Activated T-cell treated with anti-CD3 and anti-CD28 coated beads, Interleukin-2, amount 50 U/mL, for 1 hour (primary cell): ENCODE measurements at places on chromosomes 7 and 10.

DNA sequence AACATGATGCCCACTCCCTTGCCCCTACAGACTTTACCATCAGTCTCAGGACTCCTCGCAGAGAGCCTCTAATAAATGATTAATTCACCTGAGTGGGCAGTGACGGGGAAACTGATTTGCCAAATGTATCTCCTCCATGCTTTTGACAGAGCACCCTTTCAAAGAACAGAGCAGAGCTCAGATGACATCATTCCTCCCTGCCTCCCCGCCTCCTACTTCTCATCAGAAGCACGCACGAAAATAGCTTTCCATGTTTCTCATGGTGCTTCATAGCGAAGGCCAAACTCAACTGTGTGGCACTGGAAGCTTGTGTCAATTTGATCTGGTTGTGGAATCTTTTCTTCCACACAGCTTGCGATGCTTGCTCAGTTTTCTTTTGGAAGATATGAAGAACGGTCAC is 442.5 kb downstream of the RPS24 start:
- DNase-seq, result no peak

- DNase-seq, result peak; percentile 28
These were observed 37.7 kb downstream of the CDK13 start for GRCh38 chr7:39987641-39988347.

GRCh38 chr10:17073725-17074540 is 55.7 kb downstream of the CUBN start:
- no peak for DNase-seq

- DNase-seq, result no peak
These were observed 14.0 kb downstream of the NACAD start for GRCh38 chr7:45074528-45075354.

DNA sequence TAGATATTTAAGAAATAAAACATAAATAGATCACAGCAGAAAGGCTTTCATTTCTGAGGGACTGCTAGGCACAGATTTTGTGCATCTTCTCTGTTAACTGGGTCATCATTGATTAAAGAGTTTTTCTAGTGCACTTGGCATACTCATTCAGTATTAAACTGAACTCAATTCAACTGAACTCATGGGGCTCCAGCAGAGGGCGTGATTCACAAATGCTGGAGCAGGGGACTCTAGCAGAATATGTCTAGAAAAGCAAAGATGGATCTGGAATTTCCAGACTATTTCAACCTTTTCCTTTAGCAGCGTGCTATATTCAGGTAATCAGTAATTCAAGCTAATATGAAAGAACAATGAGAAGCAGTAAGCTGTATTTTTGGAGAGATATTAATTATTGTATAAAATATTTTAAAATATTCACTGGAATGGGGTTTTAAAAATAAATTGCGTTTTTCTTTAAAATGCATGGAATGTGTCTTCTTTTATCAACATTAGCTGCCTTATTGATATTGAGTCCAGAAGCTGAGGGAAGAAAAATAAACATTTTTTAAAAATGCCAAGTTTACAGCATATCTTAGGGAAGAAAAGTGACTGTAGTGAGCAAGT is 296.8 kb upstream of the CACNA2D1 start:
- no peak for DNase-seq

- DNase-seq, result no peak
These were observed 159.7 kb downstream of the ADK start for GRCh38 chr10:74310652-74311257.

DNA sequence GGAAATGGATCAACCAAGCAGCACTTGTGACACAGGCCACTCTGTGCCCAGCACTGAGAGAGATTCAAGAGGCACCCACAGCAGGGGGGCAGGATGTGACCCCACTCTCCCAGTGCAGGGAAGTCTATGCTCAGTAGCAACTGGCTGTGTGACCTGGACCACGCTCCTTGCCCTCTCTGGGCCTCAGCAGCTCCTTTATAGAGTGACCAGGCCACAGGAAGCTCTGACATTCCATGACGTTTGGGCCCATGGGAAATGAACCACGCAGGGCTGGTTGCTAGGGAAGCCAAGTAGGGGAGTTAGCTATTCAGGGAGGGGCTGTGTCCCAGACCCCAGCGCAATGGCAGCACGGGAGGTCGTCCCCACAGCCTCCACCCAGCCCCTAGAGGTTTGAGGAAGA is 232.6 kb downstream of the USP6NL start:
- DNase-seq, result no peak

- DNase-seq, result no peak
These were observed 503.8 kb downstream of the INHBA start for GRCh38 chr7:41199136-41199535.

GRCh38 chr10:101221963-101222531 is 7.2 kb downstream of the LBX1 start:
- DNase-seq, result no peak

GRCh38 chr10:116538456-116538855 is 7.3 kb upstream of the PNLIP start:
- no peak for DNase-seq

DNA sequence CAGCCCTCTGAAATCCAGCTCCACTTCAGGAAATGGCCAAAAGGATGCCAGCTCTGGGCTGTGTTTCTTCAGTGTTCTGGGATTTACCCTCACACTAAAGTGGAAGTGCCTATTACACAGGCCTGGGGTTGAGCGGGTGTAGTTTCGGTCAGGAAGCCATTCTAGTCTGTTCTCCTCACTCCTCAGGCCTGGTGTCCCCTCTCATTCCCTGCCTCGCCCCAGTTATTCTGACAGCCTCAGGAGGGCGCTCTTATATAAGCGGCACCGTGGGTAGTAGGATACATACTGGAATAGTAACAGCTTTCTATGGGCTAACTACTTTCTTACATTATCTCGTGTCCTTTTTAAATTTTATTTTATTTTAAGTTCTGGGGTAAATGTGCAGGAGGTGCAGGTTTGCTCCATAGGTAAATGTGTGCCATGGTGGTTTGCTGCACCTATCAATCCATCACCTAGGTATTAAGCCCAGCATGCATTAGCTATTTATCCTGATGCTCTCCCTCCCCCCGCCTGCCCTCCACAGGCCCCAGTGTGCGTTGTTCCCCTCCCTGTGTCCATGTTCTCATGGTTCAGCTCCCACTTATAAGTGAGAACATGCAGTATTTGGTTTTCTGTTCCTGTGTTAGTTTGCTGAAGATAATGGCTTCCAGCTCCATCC is 12.2 kb upstream of the LGI1 start:
- DNase-seq, result no peak

DNA sequence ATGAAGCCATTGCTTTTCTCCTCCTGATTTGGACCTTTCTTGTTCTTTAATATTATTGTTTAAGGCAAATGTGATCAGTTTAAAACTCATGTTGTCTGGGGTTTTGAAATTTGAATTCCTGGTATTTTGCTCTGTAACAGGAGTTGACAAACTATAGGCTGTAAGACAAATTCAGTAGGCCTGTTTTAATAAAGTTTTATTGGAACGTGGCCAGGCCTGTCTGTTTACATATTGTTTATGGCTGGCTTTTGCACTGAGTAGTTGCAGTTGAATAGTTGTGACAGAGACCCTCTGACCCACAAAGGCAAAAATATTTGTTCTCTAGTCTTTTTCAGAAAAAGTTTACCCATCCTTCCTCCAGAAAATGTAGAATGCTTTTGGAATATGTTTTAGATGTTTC is 29.8 kb downstream of the STARD3NL start:
- no peak for DNase-seq

GRCh38 chr7:87704590-87704989 is 76.4 kb downstream of the RUNDC3B start:
- no peak for DNase-seq

- no peak for DNase-seq
These were observed 730.0 kb upstream of the IGFBP3 start for GRCh38 chr7:46651070-46651469.

- DNase-seq, result no peak
These were observed 502 bp downstream of the PRKRIP1 start for GRCh38 chr7:102396710-102397019.

- no peak for DNase-seq
These were observed 313.1 kb downstream of the CALN1 start for GRCh38 chr7:72098807-72099580.

- DNase-seq, result no peak
These were observed 181.5 kb upstream of the PODXL start for GRCh38 chr7:131737746-131738465.

- DNase-seq, result no peak
These were observed 43.1 kb downstream of the CREB3L2 start for GRCh38 chr7:137958470-137959431.

DNA sequence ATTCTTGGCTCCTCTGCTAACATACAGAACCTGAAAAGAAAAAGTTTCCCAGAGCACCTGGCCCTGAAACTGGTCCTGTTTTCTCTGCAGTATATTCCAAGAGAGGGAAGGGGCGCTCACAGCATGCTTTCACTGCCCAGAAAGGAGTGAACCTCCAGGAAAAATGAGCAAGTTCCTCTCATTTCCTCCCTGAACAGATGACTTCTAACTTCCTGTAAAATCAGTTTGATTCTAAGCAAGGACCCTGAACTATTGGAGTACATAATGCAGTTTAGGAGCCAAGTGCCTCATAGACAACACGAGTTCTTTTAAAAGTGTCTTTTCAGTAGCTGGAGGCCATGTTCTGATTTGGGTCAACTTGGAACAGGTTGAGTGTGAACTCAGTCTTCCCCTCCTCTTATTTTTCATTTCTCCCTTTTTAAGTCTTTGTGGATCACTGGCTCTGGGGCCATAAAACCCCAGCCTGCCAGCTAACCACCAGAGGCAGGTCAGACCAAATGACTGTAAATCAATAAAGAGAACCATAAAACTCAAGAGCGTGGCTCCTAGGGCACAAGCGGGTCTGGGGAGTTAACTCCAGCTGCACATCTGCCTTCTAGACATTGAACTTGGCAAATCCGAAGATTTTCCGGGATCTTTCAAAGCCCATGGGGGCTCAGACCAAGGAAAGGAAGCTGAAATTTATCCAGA is 5.9 kb upstream of the LRRC18 start:
- no peak for DNase-seq

GRCh38 chr7:50346545-50347497 is 42.3 kb downstream of the IKZF1 start:
- no peak for DNase-seq

DNA sequence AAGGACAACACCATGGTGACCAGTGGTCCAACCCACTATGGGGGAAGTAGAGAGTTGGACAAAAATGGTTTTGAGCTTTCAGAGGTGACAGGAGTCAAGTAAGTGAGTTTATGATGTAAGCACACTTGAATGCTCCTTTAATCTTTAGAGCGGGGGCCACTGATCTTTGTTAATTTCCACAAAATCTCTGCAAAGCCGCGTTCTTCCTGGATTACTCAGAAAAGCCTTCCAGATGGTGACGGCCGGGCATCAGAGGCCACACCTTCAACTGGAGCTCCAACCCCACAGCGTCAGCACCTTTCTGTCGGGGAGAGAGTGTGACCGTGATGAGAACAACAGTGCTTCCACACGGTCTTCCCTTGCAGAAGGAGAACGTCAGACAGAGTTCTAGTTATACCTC is 35.2 kb upstream of the KLF6 start:
- no peak for DNase-seq

GRCh38 chr7:81075150-81075549 is 156.3 kb upstream of the SEMA3C start:
- DNase-seq, result no peak

GRCh38 chr7:8060241-8060640 is 91.6 kb downstream of the GLCCI1 start:
- no peak for DNase-seq

DNA sequence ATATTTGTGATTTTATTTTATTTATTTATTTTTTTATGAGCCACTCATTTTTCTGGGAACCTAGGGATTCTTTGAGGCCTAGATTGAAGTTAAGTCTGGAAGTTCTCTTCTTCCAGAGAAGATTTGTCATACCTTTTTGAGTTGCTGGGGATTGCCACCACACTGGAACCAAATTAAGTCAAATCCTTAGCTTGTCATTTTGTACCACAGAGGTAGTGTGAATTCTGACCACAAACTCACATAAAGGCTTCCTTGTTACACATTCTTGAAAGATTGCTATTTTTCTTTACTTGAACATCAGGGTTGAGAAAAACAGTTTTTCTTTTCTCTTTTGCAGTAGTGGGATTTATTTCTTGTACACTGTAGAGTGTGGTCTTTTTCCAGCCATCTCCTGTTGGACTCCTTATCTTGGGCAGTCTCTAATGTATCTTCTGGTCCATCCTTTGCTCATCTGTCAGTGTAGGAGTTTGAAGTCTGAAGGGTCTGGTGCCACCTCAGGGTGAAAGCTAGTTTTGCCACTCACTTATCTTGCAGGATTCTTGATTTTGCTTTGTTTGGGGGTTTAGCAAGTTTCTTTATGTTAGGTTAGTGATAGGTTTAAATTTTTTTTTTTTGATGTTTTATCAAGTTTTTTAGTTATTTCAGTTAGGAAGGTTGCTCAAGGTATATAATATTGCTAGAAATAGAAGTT is 24.8 kb downstream of the PCBD1 start:
- DNase-seq, result no peak

GRCh38 chr10:3902809-3903410 is 117.9 kb upstream of the KLF6 start:
- no peak for DNase-seq

- no peak for DNase-seq
These were observed 334.0 kb upstream of the LRRTM3 start for GRCh38 chr10:66591865-66592264.

DNA sequence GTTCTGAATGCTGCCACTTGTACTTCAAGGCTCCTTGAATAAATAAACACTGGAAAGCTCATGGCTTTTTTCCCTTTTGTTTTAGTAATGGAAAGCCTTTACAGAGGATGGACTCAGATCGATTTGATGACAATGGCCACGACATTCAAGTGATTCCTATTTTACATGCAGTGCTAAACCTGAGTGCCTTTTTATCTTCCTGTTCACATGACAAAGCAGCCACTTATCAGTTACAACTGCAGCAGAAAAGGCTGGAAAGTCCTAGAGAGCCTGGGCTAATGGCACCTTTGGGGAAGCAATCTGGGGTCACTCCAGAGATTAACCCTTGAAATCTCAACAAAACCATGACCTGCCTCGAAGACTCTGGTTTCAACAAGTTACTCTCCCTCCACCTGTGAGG is 249.0 kb upstream of the AUTS2 start:
- DNase-seq, result no peak

DNA sequence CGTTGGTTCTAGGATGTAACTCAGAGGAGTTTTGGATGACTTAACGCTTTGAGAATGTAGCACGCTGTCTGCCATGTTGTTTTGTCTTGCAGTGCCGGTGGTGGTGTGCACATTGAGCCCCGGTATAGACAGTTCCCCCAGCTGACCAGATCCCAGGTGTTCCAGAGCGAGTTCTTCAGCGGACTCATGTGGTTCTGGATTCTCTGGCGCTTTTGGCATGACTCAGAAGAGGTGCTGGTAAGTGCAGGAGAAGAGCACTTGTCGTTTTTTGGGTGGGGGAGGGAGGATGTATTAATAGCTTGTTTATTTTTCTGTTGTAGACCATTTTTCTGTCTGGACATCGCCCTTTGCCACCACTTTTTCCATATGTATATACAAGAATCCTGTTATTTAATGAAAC is 6.3 kb downstream of the NDUFB2 start:
- no peak for DNase-seq
